ENCODE measurements at places on chromosomes 11 and 22.
A peak's percentile ranks its signal among the peaks of the same experiment; 100 is the strongest.

- no peak for DNase-seq
These were observed 817.4 kb downstream of the NTM start for GRCh38 chr11:132187814-132188213.

DNA sequence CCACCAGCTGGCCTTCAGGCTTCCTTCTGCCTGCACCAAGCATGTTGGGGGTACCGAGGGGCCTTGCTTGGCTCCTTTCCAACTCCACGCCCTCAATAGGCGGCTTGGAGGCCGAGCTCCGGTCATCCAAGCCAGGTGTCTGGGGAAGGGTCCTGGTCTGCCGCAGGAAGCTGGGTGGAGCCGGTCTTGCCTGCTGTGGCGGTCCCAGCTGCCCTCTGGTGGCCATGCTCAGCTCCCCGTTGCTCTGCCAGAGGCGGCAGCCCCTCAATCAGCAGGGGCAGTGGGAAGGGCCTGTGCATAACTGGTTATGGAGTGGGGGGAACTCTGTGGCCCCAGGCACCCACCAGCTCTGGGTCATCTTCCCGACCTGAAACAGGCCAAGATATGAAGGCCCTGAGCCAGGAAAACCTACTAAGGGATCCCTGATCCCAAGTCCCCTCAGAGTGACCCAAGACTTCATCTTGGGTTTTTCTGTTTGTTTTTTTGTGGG is 3.2 kb downstream of the ARVCF start:
- DNase-seq = no peak

GRCh38 chr22:37664249-37665101 is 6.0 kb downstream of the PDXP start:
- DNase-seq = no peak

GRCh38 chr11:115503886-115504275 is 334 bp downstream of the CADM1 start:
- no peak for DNase-seq

DNA sequence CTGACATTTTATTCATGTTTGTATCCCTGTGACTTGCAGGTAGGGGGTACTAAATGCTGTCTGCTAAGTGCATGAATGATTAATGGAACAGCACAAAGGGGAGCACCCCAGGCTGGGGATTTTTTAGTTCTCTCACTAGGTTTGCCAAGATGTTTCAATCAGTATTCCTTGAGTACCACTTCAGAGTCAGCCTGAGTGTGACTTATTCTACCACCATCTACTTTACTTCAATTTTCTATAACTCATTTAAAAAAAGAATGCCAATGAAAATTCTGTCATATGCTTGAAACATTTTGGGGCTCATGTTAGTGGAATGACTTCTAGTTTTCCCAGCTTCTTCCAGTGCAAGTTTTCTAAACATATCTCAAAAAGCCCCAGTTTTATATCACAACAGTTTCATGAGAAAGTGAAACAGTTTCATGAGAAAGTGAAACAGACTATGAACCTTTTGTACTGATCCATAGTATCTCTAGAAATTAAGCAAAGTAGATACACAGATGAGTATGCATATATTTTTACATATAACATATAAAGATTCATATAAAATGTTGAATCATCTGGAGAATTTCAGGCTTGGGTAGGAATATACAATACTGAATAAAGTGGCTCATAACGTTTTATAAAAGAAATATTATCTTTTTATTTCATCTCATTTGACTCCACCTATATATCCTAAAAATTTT is 252.4 kb downstream of the GRM5 start:
- no peak for DNase-seq

DNA sequence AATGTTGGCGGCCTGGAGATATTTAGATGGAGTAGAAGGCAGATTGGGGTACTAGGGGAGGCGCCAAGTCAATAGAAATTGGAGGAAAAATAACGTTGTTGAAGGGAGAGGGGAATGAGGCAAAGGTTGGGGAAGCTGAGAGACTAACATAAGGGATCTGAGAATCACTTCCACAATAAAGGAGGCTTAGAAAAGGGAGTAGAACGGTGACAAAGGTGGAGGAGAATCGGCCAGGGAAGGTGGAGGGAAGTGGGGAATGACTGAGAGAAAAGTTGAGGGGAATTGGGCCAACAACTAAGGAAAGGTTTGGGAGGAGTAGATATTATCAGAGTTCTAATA is 510 bp downstream of the PPME1 start:
- no peak for DNase-seq

DNA sequence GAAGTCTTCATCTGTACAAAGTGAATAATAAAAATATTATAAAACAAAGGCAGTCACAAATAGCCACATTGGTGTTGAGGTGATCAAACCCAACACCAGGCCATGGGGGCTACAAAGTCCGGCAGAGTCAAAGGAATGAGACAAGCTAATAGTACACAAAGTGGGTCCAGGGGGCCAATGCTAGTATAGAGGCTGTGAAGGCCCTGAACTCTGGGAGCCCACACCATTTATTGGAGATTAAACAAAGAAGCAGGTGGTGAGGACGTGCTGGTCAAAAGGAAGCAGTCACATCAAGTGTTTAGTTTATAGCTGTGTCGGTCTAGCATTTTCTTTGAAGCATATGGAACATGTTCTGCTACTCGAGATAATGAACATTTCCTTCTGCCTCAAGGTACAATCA is 58.6 kb upstream of the CCT8L2 start:
- no peak for DNase-seq

GRCh38 chr11:128342511-128343134 is 244.7 kb downstream of the ETS1 start:
- DNase-seq = no peak

DNA sequence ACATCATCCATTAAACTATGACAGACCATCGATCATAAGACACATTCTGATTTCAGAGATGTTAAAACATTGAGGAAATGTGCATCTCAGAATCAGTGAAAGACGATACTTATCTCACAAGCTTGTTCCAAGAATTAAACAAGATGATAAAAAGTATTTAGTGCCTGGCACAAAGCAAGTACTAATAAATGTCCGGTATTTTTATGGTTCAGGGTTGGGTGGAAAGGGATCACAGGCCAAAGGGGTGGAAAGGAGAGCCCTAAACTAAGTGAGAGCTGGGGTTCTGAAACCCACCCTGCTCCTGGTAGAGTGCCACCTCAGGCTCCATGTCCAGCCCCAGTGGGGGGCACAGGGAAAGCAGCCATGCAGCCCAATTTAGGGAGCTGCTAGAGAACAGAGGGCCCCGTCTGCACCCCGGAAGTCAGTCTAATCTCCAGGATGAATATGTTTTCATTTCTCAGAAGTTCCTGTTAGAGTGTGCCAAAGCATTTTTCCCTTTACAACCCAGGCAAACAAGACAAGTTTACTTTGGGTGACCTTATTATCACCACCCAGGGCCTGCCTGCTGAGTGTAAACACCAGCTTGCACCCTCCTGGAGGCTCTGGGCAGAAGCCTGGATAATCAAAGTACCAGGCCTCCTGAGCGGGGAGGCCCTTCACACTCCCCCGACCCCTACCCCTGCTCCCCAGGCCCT is 3.8 kb upstream of the CREB3L1 start:
- no peak for DNase-seq

DNA sequence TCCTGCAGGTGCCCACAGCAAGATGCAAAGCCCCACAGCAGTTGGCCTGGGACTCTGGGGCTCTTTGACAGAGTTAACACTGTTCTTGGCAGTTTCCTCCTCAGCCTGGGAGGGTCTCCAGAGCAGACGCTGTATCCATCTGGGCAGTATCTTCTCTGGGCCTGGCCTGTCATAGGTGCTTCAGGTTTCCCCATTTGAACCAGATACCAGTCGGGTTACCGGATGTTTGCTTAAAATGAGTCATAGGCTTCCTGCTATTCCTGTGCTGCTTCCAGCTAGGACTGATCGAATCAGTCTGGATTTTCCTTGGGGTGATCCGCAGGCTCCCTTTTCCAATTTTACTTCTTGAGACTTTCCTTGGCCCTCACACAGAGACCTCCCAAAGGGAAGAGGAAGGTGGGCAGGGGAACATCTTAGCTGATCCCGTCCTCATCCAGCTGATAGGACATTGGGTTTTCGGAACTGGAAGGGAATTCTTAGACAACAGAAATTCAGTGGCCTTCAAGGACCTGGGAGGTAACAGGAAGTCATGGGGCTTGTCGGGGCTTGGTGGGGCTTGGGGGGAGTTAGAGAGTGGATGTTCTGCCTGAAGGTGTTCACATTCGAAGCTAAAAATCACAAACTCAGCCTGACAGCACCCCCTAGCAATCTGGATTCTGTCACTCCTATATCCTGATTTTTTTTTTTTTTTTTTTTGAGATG is 2.4 kb upstream of the RANGAP1 start:
- DNase-seq = no peak

DNA sequence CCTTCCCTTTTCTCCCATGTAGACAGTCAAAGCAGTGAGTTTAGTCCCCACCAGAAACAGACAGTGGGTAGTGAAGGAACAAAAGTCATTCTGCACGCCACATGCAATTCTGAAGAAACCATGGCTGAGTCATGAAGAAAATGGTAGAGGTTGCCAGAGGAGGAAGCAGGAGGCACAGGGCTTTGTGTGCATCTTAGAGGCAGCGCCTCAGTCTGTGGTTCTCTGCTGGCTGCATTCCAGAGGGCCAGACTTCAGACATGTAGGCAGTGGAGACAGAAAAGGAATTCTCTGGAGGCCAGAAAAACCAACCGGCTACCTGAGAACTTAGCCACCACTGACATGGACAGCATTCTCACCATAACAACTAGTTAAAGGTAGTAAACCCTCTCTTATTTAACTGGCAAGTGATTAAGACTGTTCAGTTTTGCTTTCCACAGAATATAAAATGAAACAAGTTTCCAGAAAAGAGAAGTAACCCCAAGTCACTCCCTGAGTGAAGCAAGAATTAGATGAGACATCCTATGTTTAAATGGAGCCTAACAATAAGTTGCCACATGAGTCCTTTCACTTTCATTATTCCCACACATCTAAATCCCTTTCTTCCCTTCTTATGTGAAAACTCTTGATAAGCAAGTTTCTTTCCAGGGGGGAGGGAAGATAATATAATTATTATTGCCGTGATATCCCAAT is 556.1 kb downstream of the SOX6 start:
- peak; percentile 85 for DNase-seq

DNA sequence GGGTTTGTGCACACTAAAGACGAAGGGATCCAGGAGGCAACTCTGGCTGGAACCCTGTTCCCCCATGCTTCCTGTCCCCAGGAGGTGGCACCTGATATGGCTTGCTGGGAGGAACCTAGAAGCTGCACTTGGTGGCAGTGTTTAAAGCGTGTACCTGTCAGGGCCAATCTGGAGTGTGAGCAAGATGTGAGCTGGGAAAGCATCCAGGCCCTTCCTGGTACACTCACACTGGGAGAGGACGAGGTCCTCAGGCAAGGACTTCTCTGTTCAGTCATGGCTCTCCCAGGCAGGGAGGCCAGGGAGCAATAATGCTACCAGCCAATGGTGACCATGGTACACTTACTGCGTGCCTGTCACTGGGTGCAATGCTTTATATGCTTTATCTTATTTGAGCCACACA is 130.7 kb upstream of the NECTIN1 start:
- DNase-seq = no peak

DNA sequence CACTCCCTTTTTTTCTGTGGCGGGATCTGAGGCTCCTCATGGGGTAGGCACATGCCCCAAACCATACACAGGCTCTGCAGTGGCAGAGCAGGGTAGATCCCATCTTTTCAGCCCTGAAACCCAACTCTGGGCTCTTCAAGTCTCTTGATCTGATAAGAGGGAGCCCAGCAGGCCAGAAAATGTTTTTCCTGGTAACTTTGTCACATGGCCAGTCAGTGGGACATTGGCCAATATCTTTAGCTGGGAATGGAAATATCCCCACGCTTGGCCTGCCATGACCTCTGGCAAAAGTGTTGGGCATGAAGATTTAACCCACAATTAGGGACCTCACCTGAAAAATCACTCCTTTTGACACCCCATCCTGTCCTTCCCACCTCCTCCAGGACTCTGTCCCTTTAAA is 8.1 kb downstream of the INPP5J start:
- no peak for DNase-seq

DNA sequence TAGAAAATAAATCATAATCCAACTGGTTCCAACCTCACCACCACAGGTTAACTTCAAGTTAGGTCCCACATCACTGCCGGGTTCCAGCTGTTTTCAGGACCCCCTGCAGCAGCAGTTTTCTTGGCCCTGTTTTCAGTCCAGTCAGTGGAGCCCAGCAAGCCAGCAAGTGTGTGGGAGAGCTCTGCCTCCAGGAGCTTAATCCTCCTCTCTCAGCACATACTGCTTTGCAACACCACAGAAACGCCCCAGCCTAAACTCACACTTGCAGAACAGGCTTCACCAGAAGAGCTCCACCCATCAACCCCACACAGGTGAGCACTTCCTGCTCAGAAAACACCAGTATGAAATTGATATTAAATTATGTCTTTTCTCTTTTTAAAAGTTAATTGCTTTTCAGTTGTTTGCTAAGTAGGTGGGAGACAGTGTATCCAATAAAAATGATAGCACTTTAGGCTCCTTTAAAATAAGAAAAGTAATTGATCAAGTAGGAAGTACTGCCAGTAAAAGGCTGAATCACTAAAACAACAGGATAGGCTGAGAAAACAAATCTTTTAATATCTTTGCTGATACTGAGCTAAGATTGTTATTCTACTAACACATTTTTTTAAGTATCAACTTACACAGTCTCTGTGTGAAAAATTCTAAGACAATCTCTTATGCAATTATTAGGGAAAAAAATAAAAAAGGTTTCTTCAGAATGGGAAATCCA is 81.5 kb upstream of the TP53AIP1 start:
- DNase-seq = no peak

DNA sequence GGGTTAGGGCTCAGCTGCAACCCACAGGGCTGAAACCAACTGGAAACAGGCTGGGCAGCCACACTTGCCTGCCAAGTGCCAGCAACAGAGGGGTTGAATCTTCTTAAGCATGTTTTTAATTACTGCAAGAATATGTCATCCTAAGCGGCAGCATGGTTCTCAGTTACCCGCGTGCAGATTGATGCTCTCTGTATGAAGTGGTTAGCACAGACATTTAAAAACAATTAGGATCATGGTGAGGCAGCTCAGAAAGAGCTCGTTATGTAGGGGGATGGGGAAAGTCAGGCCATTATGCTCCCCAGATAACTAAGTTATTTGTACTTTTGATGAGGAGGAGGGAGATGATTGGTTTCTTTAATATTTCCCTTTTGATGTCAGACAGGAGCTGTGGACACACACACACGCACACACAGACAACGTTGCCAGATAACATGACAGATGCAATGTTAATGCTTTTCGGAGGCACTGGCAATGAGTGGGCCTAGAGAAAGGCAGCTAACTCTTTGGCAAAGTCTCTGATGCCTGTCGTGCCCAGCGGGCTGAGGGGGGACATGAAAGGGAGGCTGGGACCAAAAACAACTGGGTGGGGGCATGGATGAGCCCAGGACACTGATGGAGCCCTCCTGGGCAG is 389.7 kb downstream of the NXPE2 start:
- no peak for DNase-seq
